NCI-H187 (cell line): ENCODE measurements at places on chromosomes 5 and 9.
A peak's percentile ranks its signal among the peaks of the same experiment; 100 is the strongest.

- no peak for DNase-seq
Measured at GRCh38 chr5:170522211-170523141, 18.7 kb downstream of the KCNIP1 start.

DNA sequence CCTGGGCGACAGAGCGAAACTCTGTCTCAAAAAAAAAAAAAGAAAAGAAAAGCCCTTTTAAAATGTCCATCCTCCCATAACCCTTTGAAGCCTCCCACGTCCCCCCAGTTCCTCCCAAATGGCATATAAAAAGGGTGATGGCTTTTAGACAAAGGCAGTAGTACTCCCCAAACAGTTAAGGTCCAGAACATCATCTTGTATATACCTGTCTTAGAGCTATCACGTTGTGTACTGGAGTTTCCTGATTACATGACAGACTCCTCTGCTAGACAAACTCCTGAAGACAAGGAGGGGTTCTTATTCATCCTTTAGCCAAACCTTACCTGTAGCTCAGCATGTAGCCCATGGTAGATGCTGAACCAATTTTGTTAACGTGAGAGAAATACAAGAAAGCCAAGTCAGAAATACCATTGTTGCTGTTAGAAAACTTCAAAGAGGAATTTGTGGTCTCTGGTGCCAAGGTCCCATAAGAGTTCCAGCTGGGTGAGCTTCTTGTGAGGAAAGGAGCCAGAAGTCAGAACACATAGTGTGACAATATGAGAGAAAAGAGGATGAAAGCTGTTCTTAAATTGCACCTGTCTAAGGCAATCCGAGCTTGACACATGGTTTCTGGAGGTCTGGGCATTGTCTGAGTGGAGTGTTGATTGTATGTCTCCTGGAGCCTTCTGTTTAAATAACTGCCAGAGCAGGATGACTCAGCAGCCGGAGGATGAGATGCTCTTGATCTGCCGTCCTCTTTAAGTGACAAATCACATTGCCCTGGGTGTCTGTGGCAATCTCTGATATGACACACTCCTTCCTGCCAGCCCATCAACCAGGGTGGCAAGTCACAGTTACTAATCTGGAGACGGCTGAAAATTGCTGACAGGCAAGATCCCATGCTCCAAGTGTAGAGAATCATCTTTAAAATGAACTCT is 69.1 kb downstream of the ARRDC3 start:
- DNase-seq = peak; percentile 20

GRCh38 chr5:9151684-9152427 is 394.0 kb downstream of the SEMA5A start:
- DNase-seq = no peak

DNA sequence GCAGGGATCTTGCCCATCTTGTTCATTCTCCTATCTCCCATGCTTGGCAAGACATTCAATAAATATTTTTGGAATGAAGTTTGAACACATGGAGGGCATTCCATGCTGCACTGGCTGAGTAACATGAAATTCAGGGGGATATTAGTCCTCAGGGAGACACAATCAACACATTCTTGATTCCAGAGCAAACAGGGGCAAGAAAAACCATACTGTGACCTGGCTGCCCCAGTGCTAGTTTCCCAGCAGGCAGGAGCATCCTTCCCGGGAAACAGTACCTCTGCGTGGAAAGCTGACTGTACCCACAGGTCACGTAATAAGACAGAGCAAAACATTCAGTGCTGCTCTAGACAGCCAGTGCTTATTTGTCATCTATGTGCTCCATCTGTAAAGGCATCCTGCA is 66.3 kb upstream of the SPOCK1 start:
- DNase-seq = no peak

DNA sequence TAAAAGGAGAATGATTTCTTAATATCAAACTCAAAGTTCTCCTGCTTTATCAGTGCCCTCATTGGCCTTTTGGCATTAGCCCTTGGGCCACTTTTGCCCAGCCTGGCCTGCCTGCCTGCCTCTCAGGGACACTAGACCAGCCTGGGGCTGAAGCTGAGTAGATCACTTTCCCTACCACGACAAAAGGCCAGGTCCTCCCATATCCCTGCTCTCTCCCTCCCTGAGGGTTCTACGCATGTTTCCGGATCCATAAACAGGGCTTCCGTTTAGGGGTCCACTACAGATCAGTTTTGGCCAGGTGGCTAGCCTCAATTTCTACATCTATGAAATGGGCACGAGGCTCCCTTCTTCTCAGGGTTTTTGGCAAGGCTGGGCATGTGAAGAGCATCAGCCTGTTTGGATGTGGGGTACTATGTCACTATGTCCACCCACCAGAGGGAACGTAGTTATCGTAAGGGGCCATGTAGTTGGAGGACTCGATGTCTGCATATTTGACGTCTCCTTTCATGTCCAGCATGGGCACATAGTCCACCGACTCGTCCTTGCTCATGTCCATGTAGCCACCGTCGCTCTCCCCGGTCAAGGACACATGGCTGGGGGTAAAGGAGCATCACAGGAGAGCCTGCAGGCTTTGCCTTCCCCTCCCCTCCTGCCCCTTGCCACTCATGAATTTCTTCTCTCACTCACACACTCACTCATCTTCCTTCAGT is 34.0 kb downstream of the PDGFRB start:
- no peak for DNase-seq

GRCh38 chr9:4596165-4596922 is 65.8 kb upstream of the PLPP6 start:
- no peak for DNase-seq

DNA sequence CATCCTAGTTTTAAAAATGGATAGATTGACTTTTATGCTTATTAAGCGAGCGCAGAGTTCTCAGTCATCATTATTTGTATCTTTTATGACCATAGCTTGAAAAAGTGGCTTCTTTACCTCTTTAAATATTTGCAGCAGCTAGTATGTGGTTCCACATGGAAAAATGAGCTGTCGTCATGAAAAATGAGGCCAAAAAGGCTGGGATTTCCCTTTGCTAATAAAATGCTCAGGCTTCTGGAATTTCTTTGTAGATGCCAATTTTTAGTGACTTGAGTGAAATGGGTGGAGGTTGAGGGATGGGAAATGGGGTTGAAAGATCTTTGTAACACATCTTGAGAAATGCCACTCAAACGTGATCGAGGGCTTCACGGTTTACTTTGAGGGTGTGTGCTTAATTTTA is 35.2 kb downstream of the RAI14 start:
- DNase-seq = no peak

GRCh38 chr9:121059998-121060636 is 10.0 kb upstream of the C5 start:
- peak; percentile 14 for DNase-seq

DNA sequence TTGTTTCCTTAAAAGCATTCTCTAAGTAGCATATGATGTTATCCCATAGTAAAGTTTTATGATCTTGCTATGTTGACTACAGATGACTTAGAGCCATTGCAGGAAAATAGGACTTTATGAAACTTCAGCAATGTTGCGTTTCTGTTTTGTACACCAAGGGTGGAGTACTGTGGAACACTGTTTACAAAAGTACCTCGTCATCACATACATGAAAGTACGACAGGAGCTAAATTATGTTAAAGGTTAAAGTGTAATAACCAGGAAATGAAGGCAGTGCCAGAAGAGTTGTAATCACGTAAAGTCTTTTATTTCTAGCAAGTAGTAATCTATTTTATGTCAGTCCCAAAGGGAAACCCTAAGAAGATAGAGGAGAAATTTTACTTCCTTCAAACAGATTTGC is 50.9 kb downstream of the C9orf85 start:
- DNase-seq = no peak

DNA sequence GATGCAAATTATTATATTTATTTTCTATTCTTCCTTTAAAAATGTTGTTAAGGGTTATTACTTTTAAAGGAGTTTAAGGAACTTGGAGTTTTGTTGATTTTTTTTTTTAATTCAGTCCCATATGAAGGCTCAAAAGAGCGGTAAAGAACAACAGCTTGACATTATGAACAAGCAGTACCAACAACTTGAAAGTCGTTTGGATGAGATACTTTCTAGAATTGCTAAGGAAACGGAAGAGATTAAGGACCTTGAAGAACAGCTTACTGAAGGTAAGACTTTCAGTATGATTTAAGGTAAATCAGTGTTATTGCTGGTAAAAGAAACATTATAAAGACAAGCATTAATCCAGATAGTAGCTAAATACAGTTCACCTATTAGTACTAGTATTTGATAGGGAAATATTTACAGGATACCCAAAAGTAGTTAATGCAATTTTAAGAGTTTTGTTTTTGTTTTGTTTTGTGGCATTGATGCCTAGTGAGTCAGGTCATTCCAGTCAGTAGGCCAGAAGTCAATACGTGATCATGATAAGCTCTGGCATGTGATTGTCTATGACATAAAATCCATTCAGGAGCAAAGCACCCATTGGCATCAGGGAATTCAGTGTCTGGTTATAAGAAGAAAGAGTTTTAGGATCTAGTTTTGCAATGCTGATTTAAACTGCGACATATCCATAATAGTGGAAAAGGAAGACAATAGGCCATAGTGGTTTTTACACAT is 49.2 kb downstream of the CNTRL start:
- DNase-seq = no peak

DNA sequence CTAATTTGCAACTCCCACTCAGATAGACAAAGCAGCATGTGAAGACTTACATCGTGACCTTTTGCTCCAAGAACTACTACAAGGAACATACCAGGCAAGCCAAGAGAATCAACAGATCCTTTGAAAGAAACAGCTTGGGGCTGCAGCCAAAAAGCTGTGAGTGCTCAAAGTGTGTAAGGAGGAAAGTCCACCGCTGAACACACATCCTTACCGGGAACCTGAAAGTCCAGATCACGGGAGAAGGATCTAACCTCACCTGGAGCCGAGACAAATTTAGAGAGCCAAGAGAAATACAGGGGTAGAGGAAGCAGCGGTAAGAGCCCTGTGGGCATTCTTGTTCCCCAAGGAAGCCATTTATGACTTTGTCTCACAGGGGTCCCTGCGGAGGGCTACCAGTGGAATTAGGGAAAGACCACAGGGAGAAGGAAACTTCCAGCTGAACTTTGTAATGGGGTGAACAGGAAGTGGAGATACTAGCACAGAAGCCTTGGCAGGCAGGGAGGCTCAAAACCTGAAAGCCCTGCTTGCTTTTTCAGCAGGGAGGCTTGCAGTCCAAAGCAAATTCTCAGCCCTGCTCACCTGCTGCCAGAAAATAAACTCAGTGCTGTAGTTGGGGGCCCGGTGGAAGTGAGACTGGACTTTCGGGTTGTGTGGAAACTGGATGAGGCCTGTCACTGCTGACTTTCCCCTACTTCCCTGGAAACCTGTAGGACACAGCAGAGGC is 350.2 kb downstream of the DTWD2 start:
- DNase-seq = no peak

- no peak for DNase-seq
Measured at GRCh38 chr5:72723581-72723980, 92.9 kb upstream of the TNPO1 start.

GRCh38 chr9:34723141-34723540 is 13.2 kb upstream of the CCL21 start:
- no peak for DNase-seq

DNA sequence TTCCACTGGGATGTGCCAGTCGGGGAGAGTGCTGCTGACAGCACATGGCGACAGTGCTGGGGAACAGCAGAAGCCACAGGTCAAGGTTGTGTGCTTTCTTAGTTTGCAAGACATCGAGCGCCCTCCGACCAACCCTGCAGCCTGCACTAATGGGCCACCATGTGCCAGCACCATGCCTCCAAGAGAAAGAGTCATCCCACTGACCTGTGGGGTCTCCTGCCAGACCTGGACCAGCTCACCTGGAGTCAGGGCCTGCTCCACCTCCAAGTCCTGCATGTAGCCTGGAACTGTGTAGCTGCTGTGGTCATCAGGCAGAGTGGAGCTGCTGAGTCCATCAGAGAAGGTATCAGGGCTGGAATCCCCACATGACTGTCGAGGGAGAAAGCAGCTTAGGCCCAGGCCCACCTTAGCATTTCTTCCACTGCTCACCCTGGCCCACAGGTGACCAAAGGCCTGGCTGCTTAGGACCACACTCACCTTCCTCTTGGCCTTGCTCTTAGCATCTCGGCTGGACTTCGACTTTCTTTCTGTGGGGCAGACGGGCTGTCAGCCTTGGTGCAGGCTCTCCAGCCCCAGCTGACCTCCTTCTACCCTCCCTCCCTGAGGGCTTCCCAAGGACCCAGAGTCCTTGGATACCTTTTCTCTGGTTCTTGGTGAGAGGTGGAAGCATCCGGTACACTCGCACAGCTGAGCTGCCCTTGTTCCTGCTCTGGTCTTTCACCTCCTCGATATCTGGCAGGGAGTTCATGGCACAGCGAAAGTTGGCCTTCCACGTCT is 4.1 kb downstream of the IRF1 start:
- DNase-seq = no peak

DNA sequence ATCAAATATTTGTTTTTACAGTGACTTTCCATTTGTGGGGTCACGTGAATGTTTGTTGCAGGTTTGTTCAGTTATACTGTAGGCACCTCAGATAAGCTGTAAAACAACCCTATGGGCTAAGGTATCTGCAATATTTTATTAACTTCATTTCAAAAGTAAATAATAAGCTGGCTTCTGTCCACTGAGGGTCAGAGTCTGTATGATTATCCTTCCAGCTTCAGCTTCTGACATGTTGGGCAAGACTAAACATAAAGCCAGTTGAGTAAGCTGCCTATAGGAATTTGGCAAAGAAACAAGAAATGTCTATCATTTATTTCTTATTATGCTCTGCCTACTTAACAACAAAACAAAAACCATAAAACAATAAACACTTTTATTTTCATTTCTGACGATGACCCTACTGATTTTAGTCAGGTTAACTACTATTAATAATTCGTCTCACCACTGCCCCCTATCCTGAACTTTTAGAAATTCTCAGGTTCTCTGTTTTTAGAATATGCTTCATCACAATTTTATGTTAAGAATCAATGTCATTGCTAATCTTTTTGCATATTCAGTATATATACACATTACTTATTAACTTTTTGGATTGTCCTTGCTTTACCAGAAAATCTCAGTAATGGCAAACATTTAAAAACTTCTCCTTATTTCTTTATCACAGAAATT is 413.6 kb upstream of the ADAMTSL1 start:
- DNase-seq = no peak

GRCh38 chr5:90897618-90898017 is 339.0 kb downstream of the ADGRV1 start:
- DNase-seq = no peak

DNA sequence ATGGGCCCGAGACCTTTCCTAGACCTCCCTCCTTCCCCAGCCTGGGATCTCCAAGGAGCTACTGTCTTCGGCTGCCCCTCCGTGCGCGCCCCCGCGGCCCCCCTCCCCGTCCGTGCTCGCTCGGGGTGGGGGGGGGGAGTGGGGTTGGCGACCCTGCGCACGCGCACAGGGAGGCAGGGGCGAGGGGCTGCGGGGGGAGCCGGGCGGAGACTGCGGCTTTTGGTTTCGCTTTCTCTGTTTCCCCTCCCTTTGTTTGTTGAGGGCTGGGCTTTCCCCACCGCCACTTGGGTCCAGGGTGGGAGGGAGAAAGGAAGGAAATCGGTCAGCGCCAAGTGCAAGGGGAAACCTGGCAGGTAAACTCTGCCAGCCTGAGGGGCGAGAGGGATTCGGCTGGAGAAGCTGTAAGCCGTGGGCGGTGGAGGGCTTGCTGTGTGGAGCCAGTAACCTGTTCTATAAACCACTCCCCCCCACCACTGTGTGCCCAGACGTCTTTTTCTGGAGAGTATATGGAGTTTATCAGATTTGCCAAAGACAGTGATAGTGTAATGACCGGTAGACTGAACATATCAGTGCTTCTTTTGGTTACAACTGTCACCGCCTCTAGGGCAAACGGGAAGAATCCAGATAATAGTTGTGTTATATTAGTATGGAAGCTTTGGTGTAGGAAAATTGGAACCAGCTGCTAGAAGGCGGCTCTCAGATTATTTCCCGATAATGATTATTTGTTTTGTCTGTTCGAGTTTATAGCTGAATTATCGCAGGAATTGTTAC is 684 bp downstream of the DNAJA1 start:
- peak; percentile 14 for DNase-seq
